NCI-H2029 (cell line): ENCODE measurements at places on chromosomes 6 and 20.

GRCh38 chr20:32189691-32190615 lies 17.6 kb downstream of the PLAGL2 start:
- DNase-seq: no peak

- DNase-seq: no peak
Measured at GRCh38 chr6:80725156-80725930, 618.9 kb downstream of the BCKDHB start.

GRCh38 chr6:106116125-106116832 lies 30.1 kb downstream of the PRDM1 start:
- no peak for DNase-seq

GRCh38 chr6:81624453-81624852 lies 128.0 kb downstream of the TENT5A start:
- DNase-seq: no peak

DNA sequence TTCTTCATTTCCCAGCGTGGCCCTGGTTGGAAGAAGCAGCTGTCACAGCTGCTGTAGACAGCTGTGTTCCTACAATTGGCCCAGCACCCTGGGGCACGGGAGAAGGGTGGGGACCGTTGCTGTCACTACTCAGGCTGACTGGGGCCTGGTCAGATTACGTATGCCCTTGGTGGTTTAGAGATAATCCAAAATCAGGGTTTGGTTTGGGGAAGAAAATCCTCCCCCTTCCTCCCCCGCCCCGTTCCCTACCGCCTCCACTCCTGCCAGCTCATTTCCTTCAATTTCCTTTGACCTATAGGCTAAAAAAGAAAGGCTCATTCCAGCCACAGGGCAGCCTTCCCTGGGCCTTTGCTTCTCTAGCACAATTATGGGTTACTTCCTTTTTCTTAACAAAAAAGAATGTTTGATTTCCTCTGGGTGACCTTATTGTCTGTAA lies 292.7 kb downstream of the ESR1 start:
- DNase-seq: no peak

DNA sequence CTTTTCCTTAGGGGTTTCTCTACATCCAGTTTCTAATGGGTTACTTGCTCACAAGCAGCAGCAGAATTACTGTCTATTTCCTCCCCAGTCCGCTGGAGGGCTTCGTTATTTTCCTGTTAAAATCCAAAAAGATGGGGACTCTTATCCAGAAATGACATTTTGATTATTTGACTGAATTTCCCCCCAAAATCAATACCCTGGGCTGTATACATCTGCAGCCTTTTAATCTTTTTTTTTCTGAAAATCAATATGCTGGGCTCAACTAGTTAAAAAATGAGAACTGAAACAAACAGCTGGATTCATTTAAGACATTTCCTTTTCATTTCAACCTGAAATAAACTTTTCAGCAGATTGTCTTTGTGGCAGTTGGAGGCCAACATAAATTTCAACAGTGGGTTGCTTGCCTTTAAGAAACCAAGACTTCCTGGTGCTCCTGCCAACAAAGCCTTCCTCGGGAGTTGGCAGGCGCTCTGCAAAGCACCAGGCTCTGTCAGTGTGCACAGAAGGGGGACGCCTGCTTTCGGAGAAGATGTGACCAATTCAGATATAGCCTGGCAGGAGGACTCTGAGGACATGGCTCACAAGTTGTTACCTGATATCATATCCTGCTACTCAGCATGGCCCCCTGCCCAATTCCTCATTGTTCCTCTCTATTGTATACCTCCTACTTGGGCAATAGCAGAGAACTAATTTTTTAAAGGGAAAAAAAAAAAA lies 204.7 kb upstream of the ARG1 start:
- no peak for DNase-seq

DNA sequence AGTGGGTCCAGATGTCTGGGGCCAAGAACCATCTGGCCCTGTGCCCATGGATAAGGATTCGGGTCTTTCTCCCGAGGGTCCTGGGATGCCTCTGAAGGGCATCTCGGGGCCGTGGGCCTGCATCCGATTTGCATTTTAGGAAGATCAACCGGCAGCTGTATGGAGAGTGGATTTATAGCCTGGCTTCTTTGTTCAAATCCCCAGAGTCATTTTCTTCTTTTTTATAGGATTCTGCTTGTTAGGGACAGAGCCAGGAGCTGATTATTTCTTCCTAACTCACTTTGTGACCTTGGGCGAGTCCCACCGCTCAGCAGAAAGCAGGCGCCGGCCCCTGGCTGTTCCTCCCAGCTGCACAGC lies 52.9 kb upstream of the APCDD1L start:
- DNase-seq: no peak

- DNase-seq: no peak
Measured at GRCh38 chr6:146739696-146740095, 140.9 kb downstream of the ADGB start.

- DNase-seq: no peak
Measured at GRCh38 chr6:752438-752837, 59.5 kb upstream of the EXOC2 start.

DNA sequence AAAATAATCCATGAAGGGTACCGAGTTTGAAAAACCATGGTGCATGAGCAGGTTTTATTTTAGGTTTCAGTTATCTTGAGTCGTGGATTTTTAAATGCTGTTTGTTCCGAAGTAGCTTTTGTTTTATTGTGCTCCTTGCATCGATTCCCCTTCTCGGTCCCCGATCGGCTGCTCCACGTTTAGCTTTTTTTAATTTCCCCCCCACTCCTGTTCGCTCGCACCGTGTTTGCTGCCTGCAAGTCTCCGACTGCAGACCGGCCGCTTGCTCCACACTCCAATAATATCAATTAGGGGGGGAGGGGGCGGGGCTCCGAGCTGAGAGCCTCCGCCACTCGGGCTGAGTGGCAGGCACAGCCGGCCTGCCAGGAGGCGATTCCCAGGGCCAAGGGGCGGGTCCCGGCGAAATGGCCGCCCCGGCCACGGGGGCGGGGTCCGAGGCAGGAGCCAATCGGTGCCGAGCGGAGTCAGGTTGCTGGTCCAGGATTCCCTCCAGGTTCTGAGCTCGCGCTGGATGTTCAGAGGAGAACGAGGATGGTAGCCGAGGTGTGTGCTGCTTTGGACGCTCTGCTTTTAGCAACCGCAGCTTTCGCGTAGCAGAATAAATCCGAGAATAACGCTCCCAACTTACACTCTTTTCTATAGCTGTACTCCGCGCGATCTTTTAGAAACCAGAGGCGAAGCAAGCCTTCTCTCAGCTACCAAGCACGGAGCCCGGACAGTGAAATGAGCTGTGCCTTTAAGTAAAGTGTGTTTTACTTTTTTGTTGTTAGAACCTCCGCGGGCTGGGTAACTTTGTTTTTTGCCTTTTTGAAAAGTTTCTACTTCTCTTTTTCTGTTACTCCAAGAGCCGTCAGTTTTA lies at the start of gene EPHA7:
Gene EPHA7 (minus strand): TSS at position 256 of the 859 bp plus-strand sequence. CDS start 218 bp downstream, at position 38.
- peak; percentile 97 for DNase-seq

- no peak for DNase-seq
Measured at GRCh38 chr6:56663344-56663743, 20.7 kb upstream of the DST start.

DNA sequence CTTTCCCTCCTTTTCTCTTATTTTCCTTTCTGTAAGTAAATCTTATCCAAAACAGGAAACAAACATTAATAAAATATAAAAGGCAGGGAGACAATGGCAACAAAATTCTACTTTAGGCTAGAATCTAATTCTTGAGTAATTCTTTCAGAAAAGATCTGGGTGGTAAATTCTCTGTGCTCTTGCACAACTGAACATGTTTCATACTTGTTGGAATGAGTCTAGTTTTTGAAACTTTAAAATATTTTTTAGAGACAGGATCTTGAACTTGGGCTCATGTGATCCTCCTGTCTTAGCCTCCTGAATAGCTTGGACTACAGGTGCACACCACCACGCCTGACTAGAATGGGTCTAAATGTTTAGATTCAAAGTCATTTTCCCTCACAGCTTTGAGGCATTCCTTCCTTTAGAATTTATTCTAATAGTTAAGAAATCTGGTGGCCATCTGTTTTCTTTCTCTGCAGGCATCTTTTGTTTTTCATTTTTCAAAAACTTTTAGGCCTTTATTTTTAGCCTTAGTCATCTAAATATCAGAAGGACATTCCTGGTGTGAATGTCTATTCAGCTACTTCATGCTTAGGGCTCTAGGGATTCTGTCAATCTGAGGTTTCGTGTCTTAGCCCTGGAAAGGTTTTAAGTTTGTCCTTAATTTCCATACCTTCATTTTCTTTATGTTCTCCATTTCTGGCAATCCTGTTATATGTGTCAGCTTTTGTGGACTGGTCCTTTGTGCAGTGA lies 76.5 kb downstream of the CDKAL1 start:
- DNase-seq: no peak

DNA sequence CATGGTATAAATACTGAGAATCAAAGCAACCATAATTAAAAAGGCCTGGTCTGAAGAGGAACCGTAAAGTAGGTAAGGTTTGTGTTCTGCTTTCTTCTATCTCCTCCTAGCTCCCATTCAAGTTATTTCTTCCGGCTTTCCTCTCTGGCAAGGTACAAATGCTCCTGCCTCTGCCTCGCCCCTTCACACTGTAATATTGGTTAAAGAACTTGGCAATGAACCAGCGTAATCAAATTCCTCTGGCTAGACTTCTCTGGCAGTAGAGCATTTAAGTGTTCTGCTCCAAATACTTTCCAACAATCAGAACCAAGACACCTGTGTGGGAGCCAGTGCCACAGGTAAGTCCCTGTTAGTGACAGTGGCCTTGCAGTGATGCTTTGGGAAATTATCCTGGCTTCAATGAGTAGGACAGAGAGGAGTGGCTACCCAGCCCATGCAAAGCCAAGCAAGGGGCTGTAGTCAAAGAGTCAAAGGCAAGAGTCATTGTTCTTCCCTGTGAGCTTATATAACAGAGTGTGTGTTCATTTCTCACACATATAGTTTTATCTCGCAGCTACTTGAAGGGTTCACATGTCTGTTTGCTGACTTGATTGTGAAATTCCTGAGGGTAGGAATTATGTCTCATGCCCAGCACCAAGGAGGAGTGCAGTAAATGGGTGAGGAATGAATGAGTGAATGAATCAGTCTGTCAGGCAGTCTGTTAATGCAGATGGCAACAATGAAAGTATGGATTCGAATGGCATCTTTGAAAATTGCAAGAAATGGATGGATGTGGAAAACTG lies 329.3 kb downstream of the NRN1 start:
- DNase-seq: peak; percentile 44

GRCh38 chr6:125224231-125224861 lies 70.8 kb downstream of the TPD52L1 start:
- no peak for DNase-seq

DNA sequence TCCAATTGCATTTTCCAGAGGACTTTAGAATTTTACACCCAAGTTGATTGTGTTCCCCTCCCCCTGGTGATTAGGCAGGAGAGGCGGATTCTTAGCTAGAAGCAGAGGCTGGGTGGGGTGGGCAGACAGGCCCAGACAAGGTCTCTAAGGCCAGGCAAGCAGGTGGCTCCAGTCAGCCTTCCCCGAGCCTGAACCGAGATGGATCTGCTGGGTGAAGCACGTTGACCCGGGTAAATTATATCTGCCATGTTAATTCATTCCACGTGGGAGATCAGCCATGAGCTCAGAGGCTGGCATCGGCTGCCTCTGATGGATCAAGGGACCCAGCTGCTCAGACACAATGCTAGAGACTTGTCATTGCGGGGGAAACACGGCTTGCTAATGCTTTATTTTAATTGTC lies 159.5 kb upstream of the MAFB start:
- DNase-seq: no peak

- no peak for DNase-seq
Measured at GRCh38 chr6:99011151-99011550, 63.4 kb upstream of the FBXL4 start.

GRCh38 chr20:18001131-18001921 lies 32.5 kb downstream of the MGME1 start:
- DNase-seq: no peak

DNA sequence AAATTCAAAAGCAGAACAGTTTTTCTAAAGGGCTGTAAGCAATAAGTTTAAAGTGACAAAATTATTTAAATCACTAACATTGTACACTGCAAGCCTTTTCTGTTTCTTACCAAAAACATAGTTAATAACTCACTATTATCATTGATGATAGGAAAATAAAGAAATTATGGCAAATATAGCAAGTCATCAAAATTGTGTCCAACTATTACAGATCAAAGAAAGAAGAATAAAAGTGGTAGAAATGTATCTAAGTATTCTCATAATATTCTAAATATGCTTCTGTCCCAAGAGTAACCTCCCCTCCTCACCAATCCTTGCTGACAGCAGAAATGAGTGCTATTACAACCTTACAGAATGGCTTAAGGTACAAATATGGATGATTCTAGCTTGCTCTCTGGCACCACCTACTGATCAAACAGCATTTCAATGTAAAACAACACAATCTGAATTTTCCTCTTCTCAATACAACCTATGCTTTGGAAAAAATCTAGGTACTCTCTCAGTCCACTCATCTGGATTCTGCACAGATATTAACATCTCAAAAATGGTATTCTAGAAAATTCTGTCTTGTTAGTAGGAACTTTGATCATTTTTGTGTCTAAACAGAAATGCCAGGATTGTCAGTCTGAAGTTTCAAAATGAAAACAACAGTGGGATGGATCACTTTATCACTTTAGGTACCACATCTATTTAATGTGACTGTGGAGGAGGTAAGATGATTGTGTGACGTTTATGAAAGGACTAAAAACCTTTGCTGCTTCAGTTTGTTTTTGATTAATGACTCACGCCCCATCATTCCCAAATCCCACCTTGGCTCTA lies 40.9 kb downstream of the ZFP64 start:
- DNase-seq: peak; percentile 21

DNA sequence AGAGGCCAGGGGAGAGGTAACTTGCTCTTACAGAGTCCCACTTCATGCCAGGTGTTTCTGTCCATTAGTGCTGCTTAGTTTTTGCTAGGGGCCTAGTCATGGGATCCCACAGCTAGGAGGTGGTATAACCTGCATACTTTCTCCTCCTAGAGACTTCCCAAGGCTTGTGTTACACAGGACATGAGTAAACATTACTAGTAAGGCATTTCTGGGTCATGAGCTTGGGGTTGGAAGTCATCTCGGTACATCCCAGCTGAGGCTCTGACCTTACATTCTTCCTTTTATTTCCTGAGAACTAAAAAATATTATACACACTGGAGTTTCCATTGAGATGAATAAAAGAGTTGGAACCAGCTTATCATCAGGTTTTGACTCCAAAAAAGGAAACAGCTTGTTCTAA lies 20.9 kb upstream of the PNPLA1 start:
- no peak for DNase-seq

GRCh38 chr6:37713529-37714119 lies 15.9 kb upstream of the MDGA1 start:
- DNase-seq: no peak

DNA sequence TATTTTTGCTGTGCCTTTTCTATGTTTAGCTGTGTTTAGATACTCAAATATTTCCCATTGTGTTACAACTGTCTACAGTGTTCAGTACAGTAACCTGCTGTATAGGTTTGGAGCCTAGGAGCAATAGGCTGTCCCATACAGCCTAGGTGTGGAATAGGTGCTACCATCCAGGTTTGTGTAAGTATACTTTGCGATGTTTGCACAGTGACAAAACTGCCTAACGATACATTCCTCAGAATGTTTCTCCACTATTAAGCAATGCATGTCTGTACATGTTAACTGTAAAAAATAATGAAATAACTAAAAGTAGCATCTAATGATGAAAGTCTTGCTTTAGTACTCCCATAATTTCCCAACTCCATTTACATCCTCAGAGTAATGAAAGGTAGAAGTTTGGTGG lies 46.0 kb downstream of the SERAC1 start:
- DNase-seq: no peak

GRCh38 chr20:17955302-17955701 lies 13.3 kb downstream of the SNX5 start:
- DNase-seq: no peak
